ENCODE measurements at places on chromosomes 6 and 20. TPM values are rescaled to one million over a fixed set of nuclear protein-coding genes. Genes with fewer than 3 reads are reported as not detected.

RSPO3 gene
- polyA plus RNA-seq = not detected

ESF1 gene
- 8.0 TPM for polyA plus RNA-seq

ANGPT4 gene
- not detected for polyA plus RNA-seq

POM121L2 gene
- polyA plus RNA-seq = not detected

RIMS4 gene
- polyA plus RNA-seq = not detected

ZMYND8 gene
- polyA plus RNA-seq = 16.7 TPM

C6orf58 gene
- polyA plus RNA-seq = not detected

ZNF391 gene
- 2.1 TPM for polyA plus RNA-seq

C20orf202 gene
- polyA plus RNA-seq = not detected

OPN5 gene
- not detected for polyA plus RNA-seq

MRPL2 gene
- polyA plus RNA-seq = 50.5 TPM

OPRL1 gene
- 3.7 TPM for polyA plus RNA-seq

ALDH5A1 gene
- 16.0 TPM for polyA plus RNA-seq
